ENCODE measurements at places on chromosomes 3 and 15.

DNA sequence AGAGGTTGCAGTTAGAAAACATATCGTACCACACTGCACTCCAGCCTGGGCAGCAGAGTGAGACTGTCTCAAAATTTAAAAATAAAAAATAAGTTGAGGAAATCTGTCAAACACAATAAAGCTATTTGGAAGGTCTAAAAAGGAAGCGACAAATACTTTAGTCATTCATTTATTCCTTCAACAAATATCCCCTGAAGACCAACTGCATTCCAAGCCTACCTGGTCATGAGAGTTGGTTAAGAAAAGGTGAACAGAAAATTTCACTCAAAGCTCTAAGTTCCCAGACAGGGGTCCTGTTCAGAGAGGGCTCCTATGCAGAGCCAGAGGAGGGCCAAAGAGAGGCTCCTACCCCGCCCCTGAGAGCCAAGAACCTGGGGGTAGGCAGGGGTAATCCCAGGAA is 15.4 kb upstream of the PRKAR2A start:
- DNase-seq, result no peak

DNA sequence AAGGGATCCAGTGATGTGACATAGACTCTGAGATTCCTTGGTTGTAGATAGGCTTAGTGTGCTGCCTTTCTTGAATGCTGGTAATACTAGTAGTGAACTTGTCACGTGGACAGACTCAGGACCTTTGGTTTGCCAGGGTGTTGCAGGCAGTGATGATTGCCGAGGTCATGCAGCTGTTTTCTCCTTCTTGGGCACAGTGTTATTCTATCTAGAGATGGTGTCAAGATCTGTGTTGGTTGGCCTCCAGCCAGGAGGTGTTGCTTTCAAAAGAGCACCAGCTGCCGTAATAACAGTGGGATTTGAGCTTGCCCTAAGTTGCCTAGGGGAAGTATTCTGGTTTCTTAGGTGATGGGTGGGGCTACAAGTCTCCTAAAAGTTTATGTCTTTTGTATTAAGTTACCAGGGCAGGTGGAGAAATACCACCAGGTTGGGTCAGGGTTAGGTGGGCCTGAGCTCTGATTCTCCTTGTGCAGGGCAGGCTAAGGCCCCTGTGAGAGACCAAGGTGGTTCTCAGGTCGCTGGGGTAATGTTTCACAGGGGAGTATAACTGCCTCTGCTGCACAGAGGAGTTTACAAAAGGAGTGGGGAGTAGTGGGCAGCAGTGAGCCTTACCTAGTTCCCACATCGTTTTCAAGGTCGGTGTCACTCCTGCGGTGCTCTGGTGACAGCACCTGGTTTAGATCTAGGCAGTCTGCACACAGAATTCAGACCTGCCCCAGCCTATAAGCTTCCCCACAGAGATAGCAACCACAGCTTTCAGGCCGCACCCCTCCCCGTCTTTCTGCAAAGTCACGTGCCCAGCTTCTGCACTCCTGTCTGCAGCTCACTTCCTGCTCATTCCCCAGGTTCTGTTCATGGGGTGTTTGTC is 350.3 kb downstream of the DOCK3 start:
- DNase-seq, result peak; percentile 43

DNA sequence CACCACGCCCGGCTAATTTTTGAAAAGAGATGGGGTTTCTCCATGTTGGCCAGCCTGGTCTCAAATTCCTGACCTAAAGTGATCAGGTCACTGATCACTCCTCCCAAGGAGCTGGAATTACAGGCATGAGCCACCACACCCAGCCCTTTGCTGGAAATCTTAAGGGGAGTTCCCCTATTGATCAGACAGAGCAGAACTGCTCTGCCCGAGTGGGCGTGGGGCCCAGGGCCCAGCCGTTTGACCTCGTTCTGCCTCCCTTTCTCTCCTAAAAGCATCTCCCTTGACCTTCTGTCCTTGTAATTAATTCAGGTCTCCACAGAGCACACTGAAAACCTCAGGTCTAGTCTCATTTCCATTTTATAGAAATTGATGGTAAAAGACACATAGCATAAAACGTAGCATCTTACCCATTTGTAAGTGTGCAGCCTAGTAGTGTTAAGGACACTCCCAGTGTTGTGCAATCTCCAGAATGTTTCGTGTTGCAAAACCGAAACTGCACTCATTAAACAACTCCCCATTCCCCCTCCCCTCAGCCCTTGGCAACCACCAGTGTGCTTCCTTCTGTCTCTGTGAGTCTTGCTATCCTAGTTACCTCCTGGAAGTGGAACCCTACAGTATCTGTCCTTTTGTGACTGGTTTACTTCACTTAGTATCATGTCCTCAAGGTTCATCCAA is 89.3 kb downstream of the SLCO3A1 start:
- DNase-seq, result peak; percentile 21

GRCh38 chr3:72065872-72066641 is 281.1 kb upstream of the PROK2 start:
- DNase-seq, result no peak

- DNase-seq, result no peak
Observed at GRCh38 chr15:79593119-79593869, 161.2 kb downstream of the MINAR1 start.

GRCh38 chr3:195210266-195210973 is 60.5 kb downstream of the XXYLT1 start:
- no peak for DNase-seq

DNA sequence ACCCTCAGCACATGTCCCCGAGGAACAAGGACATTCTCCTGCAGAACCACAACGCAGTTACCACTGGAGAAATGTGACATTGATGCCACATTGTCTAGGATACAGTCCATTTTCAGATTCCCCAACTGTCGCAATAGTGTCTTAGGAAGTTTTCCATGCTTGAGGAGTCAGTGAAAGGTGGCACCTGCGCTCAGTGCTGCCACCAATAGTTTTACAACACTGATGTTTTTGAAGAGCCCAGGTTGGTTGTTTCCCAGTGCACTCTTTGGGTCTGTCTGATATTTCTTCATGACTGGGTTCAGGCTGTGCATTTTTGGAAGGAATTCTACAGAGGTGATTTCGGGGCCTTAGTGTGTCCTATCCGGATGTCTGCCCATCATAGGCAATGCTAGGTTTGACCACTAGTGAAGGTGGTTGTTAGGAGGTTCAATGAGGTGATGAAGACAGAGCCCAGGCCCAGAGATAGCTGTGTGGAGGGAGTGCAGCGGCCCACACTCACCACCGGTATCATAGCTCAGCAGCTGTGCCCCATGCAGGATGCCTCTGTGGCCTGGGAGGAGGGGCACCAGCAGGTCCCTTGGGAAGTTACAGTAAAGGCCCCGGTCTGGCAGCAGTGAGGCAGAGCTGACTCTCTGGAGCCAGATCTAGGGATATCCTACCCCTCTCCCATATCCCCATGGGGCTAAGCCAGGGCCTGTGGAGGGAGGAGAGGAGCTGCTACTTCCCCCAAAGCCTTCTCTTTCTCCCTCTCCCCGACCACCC is 96.6 kb downstream of the DNAJB8 start:
- DNase-seq, result no peak

GRCh38 chr3:139533781-139534454 is 5.6 kb downstream of the RBP1 start:
- DNase-seq, result no peak

DNA sequence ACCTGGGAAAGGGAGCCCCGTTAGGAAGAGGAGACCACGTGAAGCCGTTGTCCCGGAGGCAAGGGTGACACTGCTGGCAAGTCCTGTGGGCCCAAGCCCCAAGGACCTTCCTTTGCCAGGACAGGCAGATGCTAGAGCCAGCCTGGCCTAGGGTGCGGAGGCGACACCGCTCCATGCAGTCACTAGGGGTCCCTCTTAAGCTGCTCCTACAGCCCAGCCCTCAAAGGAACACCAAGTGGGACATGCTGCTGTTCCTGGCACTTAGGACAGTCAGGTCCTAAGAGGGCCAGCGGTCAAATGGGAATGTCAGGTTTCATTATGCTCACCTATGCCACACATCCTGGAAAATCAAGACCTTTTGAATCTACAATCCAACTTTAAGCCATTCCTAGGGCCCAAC is 59.7 kb downstream of the RPN1 start:
- no peak for DNase-seq

- no peak for DNase-seq
Observed at GRCh38 chr15:32828507-32829186, 110.8 kb downstream of the GREM1 start.

DNA sequence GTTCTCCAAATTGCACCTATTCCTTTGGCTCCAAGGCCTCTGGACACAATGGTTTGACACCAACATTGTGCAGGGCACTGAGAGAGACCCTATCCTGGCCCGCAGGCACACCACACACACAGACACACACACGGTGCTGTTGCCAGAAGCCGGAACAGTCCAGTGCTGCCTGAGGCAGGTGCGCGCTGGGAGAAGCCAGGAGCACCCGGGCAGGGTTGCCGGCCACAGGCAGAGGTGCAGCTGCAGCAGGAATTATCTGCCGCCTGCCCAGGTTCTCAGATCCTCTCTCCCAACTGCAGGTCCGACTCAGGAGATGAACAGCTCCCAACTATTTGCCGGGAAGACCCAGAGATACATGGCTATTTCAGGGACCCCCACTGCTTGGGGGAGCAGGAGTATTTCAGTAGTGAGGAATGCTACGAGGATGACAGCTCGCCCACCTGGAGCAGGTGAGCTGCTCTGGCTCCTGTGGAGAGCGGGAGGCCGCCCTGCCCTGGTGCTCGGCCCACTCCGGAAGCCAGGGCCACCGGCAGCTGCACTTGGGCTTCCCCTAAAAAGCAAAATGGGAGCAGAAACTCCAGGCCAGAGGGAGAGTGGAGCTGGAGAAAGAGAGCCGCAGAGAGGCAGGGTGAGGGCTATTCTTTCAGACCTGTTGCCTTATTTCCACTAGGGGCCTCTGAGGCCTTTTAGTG is 42.9 kb downstream of the CHDH start:
- no peak for DNase-seq

- no peak for DNase-seq
Observed at GRCh38 chr3:186493525-186494255, 50.5 kb downstream of the CRYGS start.

GRCh38 chr3:21449738-21450137 is 301.3 kb downstream of the ZNF385D start:
- no peak for DNase-seq

GRCh38 chr3:183636221-183637105 is 1.0 kb downstream of the KLHL24 start:
- DNase-seq, result peak; percentile 88

GRCh38 chr3:102466001-102466400 is 31.2 kb downstream of the ZPLD1 start:
- no peak for DNase-seq

DNA sequence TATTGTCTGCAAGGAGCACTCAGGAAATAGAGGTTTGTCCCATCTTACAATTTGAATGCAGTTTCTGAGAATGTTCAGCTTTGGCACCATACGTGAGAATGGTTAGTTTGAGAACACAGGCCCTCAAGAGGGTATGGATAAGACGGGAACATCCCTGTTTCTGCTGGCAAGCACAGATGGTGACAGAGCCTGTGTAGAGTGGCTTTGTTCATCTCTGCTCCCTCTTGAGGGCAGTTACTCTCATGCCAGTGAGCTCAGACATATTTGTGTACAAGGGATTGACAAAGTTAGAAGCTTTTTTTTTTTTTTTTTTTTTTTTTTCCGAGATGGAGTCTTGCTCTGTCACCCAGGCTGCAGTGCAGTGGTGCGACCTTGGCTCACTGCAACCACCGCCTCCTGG is 71.5 kb upstream of the FILIP1L start:
- no peak for DNase-seq

DNA sequence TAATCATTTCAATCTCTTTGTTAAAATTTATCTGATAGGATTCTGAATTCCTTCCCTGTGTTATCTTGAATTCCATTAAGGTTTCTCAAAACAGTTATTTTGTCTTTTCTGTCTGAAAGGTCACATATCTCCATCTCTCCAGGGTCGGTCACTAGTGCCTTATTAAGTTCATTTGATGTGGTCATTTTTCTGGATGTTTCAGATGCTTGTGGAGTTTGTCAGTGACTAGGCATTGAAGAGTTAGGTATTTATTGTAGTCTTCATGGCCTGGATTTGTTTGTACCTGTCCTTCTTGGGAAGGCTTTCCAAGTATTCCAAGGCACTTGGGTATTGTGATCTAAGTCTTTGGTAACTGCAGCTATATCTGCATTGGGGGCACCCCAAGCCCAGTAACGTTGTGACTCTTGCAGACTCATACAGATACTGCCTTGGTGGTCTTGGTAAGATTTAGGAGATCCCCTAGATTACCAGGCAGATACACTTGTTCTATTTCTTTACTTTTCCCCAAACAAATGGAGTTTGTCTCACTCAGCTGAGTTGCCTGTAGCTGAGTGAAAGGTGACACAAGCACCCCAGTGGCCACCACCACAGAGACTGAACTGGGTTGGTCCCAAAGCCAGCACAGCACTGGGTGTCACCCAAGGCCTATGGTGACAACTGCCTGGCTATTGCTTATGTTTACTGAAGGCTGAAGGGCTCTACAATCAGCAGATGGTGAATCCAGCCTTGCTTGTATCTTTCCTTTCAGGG is 18.9 kb upstream of the SLC27A2 start:
- no peak for DNase-seq
